ENCODE measurements at places on chromosomes 16 and 17. TPM values are rescaled to one million over a fixed set of nuclear protein-coding genes. Genes with fewer than 3 reads are reported as not detected.

The PRR29 gene
- total RNA-seq: 6.9 TPM

The TAOK2 gene
- total RNA-seq: 71.3 TPM

The PIRT gene
- 5.3 TPM for total RNA-seq

The FSCN2 gene
- 1.4 TPM for total RNA-seq

The GJD3 gene
- total RNA-seq: not detected

The MAPT gene
- 204 TPM for total RNA-seq

The KLHL36 gene
- total RNA-seq: 60.4 TPM

The HOXB6 gene
- not detected for total RNA-seq

The TEX19 gene
- total RNA-seq: not detected

The SCARF1 gene
- total RNA-seq: 4.6 TPM

The DLX3 gene
- total RNA-seq: not detected

The CNTNAP4 gene
- 79.4 TPM for total RNA-seq

The TLCD3B gene
- total RNA-seq: 24.7 TPM

The PLA2G10 gene
- total RNA-seq: not detected

The KIF19 gene
- 2.3 TPM for total RNA-seq

The PHF23 gene
- 28.6 TPM for total RNA-seq

The NPIPB9 gene
- 4.6 TPM for total RNA-seq

The LIMD2 gene
- 12.5 TPM for total RNA-seq

The CDH15 gene
- total RNA-seq: 0.23 TPM

The TM4SF5 gene
- total RNA-seq: not detected

The RPRML gene
- total RNA-seq: 1.6 TPM

The FA2H gene
- total RNA-seq: 0.23 TPM

The HOXB3 gene
- total RNA-seq: not detected

The MT4 gene
- total RNA-seq: not detected

The HES7 gene
- 0.46 TPM for total RNA-seq

The IRF8 gene
- total RNA-seq: 7.2 TPM

The GGT6 gene
- not detected for total RNA-seq

The P2RX1 gene
- total RNA-seq: 0.23 TPM

The CALB2 gene
- 208 TPM for total RNA-seq

The SLC5A11 gene
- total RNA-seq: not detected

The NAGS gene
- 4.8 TPM for total RNA-seq

The ZP2 gene
- 0.23 TPM for total RNA-seq

The LGALS9B gene
- total RNA-seq: not detected

The VWA3A gene
- total RNA-seq: 10.4 TPM

The ZDHHC1 gene
- 4.6 TPM for total RNA-seq

Measured in diencephalon (tissue), 1 donor.